ENCODE measurements at places on chromosomes 5 and 9.

DNA sequence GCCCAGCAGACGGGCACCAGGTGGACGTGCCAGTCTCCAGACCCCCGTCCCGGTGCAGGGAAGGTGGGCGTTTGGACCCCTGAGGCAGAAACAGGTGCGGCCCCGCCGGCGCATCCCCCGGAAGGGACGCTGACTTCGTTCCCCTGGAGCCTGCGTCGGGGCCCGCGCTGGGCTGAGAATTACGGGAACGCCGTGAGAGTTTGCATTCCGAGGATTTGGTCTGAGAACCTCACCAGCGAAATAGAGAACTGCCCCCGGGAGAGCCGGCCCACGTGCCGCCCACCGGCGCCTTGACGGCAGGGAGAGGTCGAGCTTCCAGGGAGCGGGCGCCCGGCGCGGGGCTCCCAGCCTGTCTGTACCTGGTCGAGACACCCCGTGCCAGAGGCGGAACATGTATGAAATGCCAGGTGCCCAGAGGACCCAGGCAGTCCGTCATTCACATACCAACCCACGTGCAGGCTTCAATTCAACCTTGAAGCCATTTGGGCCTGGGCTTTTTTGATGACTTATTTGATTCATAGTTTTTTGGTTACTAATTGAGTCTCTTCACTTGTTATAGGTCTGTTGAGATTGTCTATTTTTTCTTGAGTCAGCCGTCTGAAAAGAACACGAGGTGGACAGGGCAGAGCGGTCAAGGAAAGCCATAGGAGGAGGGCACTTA, 877 bp upstream of the CAMSAP1 start:
- no peak for DNase-seq

GRCh38 chr5:169764018-169764378, 126.9 kb downstream of the DOCK2 start:
- no peak for DNase-seq

DNA sequence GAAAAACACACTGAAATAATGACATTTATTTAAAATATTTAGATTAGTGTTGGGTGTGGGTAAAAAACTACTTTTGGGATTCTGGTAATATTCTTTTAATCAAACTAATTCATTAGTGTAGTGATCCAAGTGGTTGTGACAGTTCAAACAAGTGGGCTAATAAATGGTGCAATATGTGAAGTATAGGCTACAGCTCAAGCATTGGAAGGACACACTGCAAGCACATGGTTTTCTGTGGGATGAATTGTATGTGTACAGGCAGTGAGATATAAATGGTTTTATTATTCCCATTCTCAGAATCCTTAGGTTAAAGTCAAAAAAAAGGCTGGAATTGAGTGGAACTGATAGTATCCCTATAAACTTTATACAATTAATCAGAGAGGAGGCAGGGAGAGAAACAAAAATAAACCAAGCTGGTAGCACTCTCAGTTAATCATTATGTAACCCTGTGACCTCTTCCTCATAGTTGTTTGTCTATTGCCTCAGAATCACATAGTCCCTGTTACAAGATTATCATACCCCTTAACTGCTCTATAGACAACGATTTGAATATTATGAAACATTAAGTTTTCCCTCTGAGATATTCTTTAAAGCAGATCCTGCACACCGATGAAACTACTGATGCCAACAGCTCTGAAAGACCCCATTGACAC, 1755.4 kb upstream of the ACO1 start:
- no peak for DNase-seq

GRCh38 chr9:82558346-82558745, 504.6 kb downstream of the RASEF start:
- no peak for DNase-seq

DNA sequence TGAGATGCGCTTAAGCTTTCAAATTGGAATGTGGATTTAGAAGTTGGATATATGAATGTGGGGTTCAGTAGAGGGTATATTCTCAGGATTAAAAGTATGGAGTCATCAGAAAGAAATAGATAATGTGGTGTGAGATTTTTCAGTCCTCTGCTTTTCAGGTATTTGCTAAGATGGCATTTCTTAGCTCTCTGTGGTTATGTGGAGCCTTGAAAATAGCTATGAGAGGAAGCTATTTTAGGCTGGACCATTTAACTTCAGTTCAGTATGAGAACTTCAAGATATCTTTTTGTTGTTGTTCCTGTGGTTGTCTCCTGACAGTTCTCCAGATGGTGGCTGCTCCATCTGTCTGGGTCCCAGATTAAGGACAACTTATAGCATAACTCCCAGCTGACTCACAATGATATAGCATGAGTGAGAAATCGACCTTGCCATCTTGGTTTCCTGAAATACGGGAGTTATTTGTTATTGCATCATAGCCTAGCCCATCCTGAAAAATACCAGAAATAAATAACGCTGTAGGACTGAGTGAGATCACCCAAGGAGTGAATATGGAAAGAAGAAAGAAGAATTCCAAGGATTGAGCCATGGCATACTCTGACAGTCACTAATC, 461.5 kb downstream of the ANXA1 start:
- DNase-seq = no peak

DNA sequence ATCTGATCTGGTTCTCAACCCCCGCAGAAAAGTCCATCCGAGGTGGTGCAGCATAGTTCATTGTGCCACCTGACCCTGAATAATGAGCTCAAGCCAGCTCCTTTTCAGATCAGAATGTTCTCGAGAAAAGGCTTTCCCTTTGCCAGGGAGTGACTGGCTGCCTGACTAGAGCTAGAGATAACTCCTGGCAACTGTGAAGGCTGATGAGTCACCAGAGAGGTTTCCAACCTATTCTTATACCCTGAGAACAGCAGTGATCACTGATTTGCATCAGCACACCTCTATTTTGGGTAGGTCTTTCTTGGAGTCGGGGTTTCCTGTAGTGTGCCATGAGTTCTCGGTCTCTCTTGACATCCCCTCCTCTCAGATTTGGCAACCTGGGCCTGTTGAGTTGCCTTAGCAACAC, 127.9 kb downstream of the PIK3R1 start:
- no peak for DNase-seq

- no peak for DNase-seq
Observed at GRCh38 chr9:133619791-133620190, 10.6 kb upstream of the FAM163B start.

- DNase-seq = no peak
Observed at GRCh38 chr5:14980698-14981097, 109.1 kb upstream of the ANKH start.

DNA sequence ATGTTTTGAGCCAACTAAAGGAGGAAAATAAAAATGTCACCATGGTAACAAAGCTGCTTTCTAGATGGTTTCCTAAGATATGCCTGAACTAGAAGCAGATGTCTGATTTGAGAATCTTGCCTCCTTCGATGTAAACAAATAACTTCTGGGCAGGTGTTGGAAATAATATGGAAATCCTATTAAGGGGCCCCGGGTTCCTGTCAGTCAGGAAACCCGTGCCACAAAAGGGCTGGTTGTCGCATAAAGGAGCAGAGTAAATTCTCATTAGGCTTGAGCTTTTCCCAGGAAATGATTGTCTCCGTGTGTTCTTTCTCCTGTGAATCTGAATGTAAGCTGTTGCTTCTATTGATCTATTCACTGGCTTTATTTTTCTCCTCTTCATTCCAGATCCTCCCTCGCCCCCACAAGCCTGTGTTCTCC, 90.8 kb downstream of the TLE4 start:
- DNase-seq = no peak

GRCh38 chr5:180829726-180830125, 27.1 kb upstream of the MGAT1 start:
- no peak for DNase-seq

- no peak for DNase-seq
Observed at GRCh38 chr9:124202447-124202971, 55.2 kb upstream of the NEK6 start.

DNA sequence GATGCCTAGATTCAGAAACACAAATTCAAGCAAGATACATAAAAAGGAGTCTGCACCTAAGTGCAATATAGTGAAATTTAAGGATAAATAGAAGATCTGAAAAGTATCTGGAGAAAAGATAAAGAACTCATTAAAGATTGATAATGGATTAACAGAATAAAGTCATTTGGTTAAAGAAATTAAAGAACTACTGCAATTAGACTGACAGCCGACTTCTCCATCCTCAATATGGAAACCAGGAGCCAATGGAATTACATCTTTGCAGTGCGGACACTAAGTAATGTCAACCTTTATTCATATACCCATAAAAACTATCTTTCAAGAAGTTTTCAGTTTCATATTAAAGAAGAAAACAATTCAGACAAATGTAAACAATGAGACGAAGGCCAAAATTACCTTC, 81.0 kb downstream of the MRPL36 start:
- DNase-seq = no peak

- DNase-seq = no peak
Observed at GRCh38 chr9:136857166-136857565, 5.0 kb downstream of the MAMDC4 start.

- DNase-seq = no peak
Observed at GRCh38 chr9:114851306-114851705, 45.5 kb upstream of the TNFSF15 start.

- DNase-seq = no peak
Observed at GRCh38 chr5:150321211-150321610, 18.5 kb upstream of the ARSI start.

DNA sequence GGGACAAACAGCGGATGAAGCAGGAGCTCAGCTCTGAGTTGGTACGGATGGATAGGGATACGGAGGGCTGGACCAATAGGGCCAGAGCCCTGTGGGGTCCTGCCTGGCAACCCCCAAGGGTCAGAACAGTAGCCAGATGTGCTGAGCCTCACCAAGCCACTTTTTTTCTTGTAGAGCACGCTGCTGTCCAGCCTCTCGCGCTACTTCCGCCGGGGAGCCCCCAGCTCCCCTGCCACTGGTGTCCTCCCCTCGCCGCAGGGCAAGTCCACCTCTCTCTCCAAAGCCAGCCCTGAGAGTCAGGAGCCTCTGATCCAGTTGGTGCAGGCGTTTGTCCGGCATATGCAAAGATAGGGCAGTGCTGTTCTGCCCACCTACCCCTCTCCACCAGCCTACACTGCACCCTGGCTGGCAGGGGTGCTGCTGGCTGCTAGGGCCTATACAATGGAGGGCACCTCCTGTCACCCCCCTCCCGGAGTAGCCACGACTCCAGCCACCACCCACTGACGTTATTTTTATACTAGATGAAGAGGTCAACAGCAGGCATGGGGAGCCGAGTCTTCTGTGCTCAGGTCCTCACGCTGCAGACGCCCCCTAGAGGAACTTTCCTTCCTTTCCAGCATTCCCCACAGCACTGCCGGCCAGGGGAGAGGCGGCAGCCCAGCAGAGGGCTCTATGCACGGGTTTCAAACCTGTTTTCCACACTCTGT, 21.6 kb downstream of the SH3GLB2 start:
- DNase-seq = no peak

GRCh38 chr9:78745331-78745730, 448.4 kb downstream of the PSAT1 start:
- no peak for DNase-seq

- DNase-seq = no peak
Observed at GRCh38 chr5:98066910-98067309, 706.6 kb upstream of the RGMB start.

DNA sequence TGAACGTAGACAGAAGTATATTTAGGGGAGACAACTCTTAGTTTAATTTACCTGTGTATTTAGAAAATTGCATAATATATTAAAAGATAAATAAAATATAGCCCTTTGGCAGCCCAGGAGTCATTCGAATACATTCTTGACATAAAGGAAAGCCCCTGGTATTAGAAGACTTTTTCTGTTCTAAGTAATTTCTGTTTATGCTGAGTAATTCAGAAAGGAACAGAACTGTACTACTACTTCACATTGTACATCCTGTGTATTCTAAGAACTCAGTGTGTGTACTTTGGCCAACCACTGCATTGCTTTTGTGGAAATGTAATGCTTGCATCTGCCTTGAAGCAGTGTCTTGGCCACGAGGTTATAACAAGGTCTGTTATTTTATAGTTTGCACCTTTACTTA, 136.4 kb downstream of the KDM4C start:
- no peak for DNase-seq

- no peak for DNase-seq
Observed at GRCh38 chr5:88539026-88539425, 270.4 kb upstream of the TMEM161B start.

GRCh38 chr9:115382865-115383264, 264.9 kb upstream of the TNC start:
- no peak for DNase-seq

DNA sequence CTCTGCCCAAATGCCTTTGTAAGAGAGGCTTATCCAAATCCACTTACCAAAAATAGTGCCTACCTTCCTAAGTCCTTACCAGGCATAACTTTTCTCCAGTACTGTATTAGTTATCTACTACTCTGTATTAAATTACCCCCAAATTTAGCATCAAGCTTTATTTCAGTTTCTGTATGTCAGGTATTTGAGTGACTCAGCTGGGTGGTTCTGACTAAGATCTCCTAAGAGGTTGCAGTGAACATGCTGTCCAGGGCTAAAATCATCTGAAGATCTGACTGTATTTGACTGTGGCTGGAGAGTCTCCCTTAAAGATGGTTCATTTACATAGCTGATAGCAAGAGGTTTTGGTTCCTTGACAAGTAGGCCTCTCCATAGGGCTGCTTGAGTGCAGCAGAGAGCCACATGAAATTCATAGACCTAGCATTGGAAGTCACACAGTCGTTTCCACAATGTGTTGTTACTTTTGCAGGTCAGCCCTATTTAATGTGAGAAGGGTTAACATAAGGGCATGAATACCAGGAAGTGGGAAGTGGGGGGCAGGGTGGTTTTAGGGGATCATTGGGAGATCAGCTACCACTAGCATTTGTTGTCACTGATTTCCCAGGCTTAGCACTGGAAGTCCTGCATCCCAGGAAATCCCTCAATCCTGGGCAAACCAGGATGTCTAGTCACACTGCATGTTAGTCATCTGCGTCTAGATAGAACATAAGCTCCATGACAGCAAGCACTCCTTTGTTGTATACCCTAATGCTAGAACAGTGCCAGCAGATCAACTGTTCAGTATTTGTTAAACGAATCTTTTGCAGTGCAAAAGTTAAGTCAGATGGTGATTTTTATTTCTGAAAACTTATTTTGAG, 2.0 kb upstream of the ZNF622 start:
- no peak for DNase-seq

DNA sequence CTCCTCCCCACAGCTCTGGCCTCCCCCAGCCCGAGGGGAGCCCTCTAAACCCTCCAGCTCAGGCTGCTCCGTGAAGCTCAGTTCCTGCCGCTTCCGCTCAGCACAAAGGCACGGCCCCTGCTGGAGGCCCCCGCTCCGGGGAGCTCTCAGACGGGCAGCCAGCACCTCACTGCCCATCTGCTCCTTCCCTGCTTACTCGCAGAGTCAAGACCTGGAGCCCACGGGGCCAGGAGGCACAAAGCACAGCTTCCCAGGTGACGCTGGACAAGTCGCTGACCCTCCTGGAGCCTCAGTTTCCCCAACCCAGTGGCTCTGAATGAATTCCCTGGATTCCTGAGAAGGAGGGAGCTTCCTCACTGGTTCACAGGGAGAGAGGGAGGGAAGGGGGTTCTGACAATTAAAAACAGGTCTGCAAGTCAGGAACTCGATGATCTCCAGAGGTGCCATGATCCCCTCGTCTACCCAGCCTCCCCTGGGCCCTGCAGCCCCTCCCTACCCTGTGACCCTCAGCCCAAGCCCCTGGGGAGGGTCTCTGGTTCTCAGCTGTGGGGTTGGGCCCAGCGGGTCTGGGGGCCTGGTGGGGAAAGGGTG, 36.2 kb downstream of the VAV2 start:
- DNase-seq = no peak

Data from NCI-H446 treated with DMSO at 0.1 percent for 48 hours (cell line).